ENCODE measurements at places on chromosomes 3 and 15. TPM values are rescaled to one million over a fixed set of nuclear protein-coding genes. Genes with fewer than 3 reads are reported as not detected.
A peak's percentile ranks its signal among the peaks of the same experiment; 100 is the strongest.

DNA sequence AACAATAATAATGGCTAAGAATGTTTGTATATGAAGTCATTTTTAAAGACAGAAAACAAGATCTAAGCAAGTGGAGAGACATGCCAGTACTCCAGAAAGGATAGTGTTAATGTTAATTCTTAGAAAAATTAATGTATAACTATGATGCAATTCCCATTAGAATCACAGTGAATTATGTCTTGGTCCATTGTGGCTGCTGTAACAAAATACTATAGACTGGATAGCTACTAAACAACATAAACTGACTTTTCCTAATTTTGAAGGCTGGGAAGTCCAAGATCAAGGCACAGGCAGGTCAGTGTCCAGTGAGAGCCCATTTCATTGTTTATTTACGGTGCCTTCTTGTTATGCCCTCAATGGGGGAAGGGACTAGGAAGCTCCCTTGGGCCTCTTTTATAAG, 32.7 kb upstream of the CSPG4 start:
- no peak for DNase-seq

DNA sequence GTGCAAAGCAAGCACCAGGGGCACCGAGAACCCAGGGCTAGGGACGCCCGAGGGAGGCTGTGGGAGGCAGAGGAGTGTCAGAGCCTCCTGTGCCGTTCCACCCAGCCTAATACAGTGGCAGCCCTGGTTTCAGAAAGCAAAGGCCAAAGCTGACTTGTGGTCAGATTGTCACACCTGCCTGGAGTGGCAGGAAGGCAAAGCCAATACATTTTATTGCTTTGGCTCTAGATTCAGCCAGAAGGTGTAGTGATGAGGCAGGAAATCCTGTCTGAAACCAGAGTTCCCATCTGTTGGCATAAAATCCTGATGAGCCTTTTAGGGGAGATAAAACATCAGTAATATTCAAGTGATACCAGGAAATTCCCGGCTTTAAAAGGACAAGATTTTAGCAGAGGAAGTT, 168.3 kb downstream of the SLCO3A1 start:
- no peak for DNase-seq

GRCh38 chr3:42430781-42431532, 20.5 kb upstream of the LYZL4 start:
- DNase-seq: no peak

GRCh38 chr15:90598031-90598577, 68.4 kb downstream of the CRTC3 start:
- no peak for DNase-seq

GRCh38 chr15:68469162-68470048, 37.4 kb upstream of the ITGA11 start:
- DNase-seq: no peak

GRCh38 chr3:135081451-135081850, 286.4 kb downstream of the EPHB1 start:
- DNase-seq: no peak

GRCh38 chr3:16337856-16338540, 73.0 kb downstream of the OXNAD1 start:
- DNase-seq: no peak

- DNase-seq: no peak
These were observed 235.5 kb downstream of the SCAPER start for GRCh38 chr15:76669521-76670207.

DNA sequence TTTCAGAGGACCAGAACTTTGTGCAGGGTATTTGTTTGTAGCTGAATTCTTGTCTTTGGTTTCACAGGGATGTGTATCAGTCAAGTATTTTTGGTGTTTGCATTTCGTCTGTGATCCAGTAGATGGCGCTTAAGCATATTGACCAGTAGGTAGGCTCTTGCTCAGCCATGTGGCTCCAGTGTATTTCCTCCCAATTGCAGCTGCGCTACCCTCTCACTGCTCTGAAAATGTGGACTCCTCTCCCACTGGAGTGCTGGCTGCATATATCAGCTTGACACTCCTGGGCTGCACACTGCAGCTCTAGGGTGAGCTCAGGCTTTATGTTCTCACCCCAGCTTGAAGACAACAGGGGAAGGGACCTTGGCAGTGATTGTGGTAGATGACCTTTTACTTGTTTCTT, 1264.3 kb upstream of the ALCAM start:
- DNase-seq: peak; percentile 8

- no peak for DNase-seq
These were observed at the start of gene ZBTB47 for GRCh38 chr3:42653560-42654330. TSS of gene ZBTB47 (plus strand) at chr3:42653697. CDS start at chr3:42658356, 4,659 bp downstream.

DNA sequence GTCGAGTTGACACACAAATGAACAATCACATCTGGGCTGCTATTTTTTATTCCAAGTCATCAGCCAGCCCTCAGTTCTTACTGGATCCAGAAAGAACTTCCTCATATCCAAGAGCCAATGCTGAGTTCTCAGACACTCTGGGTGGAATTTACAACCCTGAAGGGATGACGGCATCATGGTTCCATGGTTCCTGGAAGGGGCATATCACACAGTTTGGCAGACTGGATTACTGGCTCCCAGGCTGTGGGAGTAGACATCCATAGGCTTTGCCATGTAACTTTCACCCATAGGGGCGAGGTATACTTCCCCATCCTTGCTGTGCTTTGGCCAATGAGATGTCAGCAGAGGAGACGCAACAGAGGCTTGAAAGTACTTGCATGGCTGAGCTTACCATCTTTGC, 26.9 kb upstream of the KBTBD12 start:
- DNase-seq: no peak

GRCh38 chr3:41456162-41456561, 256.9 kb downstream of the CTNNB1 start:
- no peak for DNase-seq

DNA sequence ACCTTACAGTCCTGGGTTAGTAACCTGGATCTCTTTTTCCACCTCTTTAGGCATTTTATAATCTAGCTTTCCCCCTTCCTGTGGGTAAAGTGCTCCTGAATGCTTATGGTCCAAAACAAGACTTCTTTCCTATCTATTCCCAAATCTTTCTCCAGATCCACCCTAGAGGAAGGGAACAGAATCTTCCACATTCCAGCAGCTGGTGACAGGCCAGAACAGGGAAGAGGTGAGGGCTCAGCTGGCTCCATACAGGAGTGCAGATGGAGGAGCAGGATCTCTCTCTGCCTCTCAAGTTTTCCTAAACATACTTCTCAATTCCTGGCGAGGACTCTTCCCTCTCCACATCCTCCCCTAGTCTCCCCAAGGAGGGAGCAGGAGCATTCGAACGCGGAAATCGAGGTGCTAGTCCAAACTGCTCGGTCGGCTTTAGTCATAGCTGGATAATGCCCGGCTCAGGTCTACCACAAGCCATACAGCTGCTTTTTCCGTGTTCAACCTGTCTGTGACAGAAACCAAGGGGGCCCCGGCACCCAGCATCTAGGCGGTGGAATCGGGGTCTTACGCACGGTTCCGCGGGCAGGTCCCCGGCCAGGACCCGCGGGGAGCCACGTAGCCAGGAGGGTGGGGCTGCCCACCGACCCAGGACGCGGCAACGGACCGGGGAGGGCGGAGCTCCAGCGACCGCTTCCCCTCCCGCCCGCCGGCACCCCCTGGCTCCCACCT, 4.0 kb downstream of the RASSF1 start:
- no peak for DNase-seq

GRCh38 chr3:154421083-154421482, 8.9 kb downstream of the GPR149 start:
- peak; percentile 24 for DNase-seq

- DNase-seq: no peak
These were observed 901.7 kb downstream of the NTRK3 start for GRCh38 chr15:87354661-87355410.

DNA sequence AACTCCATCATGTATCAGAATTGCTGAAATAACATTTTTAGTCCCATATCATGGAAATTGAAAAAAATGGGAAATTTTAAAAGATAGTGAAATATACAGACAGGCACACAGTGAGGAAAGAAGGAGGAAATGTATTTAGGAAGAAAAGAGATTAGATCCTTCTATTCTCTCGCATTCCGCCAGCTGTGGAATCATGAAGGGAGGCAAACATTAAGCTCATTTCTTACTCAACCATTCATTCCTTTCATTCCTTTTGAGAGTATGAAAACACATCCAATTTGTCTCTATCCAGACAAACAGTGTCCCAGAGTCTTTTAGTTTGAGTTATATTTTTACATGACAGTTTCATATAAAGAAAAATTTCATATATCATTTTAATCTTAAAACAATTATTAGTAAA, 52.5 kb upstream of the KCNMB2 start:
- DNase-seq: no peak

DNA sequence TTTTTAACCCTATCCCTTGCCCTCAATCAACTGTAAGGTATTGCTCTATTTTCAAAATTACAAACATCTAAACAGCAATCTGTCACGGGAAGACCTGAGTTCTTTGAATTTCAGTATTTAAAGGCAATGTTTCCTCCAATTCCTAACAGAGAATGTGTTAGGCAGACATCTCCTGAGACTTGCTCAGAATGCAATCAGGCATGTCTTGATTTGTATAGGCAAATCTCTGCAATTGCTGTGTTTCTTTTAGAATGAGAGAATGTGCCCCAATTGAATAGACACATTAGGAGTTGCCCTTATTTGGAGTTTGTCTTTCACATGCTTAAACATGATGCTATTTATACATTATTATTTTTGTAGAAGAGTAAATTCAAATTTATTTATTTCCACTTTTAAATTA, 205.6 kb downstream of the CADM2 start:
- DNase-seq: no peak

DNA sequence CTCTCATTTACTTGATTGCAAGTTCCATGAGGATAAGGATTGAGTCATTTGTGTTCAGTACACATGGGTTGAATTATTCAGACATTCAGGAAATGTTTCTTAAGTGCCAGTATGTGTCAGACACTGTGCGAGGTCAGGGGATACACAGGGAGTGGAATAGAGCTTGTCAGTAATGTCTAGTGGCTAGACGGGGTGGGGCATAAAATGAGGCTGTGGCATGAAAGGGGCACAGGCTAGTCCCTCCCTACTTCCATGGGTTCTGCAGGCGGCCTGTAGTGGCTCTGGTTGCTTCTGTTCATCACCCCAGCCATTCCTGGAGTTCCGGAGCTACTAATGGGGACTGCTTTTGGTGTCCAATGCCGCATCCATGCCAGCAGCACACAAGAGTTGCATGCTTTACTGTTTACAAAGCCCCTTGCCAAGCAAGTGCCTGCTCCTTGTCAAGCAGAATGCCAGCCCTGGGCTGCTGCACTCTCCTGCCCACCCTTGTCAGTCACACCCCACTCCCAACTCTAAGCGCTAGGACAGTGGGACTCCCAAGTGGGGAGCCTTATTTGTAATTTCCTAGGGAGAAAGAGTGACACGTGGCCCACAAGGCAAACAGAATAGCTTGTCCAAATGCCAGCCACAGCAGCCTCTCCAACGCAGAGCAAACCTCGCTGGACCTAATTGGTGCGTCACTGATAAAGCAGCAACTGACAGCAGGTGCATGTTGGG, 70.8 kb downstream of the RAB11A start:
- no peak for DNase-seq

- DNase-seq: no peak
These were observed 48.0 kb upstream of the FBN1 start for GRCh38 chr15:48693484-48693883.

DNA sequence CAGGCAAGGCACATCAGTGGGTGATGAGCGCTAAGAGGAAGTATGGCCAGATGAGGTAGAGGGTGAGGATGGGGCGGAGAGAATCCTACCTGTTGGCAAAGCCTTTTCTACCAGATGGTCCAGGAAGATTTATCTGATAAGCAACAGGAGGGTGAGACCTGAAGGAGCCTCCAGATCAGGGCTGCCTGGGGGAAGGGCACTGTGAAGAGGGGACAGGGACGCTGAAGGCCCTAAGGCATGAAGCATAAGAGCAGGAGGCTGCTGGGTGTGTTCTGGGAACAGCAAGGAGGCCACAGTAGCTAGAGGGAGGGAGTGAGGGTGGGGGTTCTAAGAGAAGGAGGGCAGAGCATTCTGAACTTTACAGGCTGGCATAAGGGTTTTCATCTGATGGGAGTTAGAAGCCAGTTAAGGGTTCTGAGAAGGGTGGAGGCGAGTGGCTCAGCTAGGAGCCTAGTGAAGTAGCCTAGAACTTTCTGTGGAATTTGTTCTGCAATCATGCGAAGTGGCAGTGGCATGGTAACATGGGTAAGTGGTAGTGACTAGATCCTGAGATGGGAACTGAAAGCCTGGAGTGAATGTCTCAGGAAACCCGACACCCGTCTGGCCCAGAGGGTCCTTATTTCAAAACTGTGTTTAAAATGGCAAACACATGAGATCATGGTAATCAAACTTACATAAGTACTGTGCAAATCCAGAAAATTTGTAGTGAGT, 29.9 kb downstream of the CGNL1 start:
- DNase-seq: no peak

DNA sequence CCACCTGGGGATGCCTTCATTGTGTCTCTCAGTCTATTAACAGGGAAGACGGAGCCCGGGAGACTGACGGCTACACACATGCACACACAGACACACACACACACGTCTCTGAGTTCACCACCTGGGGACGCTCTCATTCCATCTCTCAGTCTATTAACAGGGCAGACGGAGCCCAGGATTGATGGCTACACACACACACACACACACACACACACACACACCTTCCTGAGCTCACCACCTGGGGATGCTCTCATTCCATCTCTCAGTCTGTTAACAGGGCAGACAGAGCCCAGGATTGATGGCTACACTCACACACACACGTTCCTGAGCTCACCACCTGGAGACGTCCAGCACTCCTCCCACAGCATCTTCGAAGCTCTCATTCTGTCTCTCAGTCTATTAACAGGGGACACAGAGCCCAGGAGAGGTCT, 143.9 kb downstream of the OR4M2 start:
- no peak for DNase-seq

DNA sequence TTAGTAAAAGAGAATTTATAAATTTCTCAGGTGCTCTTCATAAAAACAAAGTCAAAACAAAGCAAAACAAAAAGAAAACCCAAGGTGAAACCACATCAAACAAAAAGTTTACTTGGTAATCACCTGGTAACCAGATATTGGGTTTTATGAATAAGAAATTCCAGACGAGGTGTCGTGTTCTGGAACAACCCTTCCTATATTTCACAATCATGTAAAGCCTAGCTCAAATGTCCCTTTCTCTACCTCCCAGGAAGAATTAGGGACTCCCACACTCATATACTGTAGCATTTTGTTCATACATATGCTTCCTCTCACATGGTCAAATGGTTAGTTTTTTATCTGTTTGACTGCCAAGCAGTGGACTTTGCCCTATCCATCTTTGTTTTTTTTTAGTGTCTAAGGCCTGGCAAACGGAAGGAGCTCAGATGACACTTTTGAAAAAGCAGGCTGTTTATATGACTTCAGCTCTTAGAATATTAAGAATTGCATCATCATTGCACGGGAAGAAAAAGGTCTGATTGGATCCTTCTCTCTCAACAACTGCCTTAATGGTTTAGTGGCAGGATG, 326.7 kb upstream of the TBL1XR1 start:
- no peak for DNase-seq

Gene GRK7
- polyA plus RNA-seq: 0.14 TPM

Gene IL16
- polyA plus RNA-seq: 6.3 TPM

Gene CPEB1
- polyA plus RNA-seq: 2.9 TPM

Gene ADAMTS7
- 21.6 TPM for polyA plus RNA-seq

Gene CCDC12
- 49.0 TPM for polyA plus RNA-seq

Gene GMNC
- polyA plus RNA-seq: 5.3 TPM

Gene FETUB
- 0.27 TPM for polyA plus RNA-seq

Gene EBLN2
- polyA plus RNA-seq: 2.1 TPM

Gene SEMA7A
- 7.3 TPM for polyA plus RNA-seq

Gene NKTR
- polyA plus RNA-seq: 70.5 TPM

Gene MINAR1
- polyA plus RNA-seq: 1.1 TPM

Gene TUSC7
- polyA plus RNA-seq: not detected

Gene FEZF2
- not detected for polyA plus RNA-seq

Gene GCNT3
- polyA plus RNA-seq: 0.94 TPM

Gene SCN5A
- polyA plus RNA-seq: 1.2 TPM

All from right renal pelvis (tissue), 4 donors.